ENCODE measurements at places on chromosomes 11 and 22.

DNA sequence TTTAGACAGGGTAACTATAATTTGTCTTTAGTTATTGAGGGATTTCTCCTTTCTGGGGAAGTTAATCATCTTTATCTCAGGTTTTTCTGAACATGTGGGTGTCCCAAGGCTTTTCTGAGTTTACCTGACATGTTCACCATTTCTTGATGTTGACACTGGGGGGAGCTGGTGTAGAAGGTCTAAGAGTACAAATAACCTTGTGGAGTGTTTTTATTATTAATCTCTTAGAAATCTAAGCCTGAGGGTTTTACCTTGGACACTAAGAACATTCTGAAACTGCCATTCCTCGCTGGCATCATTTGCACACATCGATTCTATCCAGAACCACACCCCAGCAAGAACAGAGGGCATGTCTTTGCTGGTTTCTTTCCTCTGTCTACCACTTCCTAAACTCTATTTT is 15.6 kb upstream of the C11orf91 start:
- no peak for DNase-seq

- no peak for DNase-seq
These were observed 16.1 kb downstream of the MGAT3 start for GRCh38 chr22:39472570-39473556.

GRCh38 chr11:74460481-74461154 is 6.7 kb downstream of the KCNE3 start:
- no peak for DNase-seq

DNA sequence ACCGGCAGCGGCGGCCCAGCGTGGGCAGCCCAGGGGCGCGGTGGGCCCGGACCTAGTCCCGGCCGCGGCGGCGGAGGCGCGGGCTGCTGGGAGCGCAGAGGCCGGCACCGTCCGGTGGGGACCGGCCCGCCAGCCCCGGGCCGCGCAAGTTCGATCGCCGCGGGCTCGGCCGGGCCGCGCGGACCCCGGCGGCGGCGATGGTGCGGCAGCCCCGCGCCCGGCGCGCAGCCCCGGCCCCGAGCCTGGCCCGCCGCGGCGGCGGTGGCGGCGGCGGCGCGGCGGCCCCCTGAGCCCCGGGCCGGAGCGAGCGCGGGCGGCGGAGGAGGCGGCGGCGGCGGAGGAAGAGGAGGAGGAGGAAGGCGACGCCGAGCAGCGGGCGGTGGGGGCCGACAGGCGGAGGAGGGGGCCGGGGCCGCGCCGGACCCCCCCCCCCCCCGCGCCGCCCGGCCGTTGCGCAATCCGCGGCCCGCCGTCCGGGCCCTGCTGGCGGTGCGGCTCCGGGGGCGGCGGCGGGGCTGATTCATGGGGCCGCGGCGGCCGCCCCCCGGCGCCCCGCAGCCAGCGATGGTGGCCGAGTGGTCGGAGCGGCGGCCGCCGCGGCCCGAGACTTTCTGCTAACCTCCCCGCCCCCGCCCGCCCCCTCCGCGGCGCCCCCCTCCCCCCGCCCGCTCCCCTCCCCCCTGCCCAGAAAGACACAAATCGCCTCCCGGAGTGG is 1251.9 kb downstream of the BRD1 start:
- DNase-seq, result no peak

GRCh38 chr22:50704510-50705218 is 32.0 kb downstream of the SHANK3 start:
- no peak for DNase-seq

DNA sequence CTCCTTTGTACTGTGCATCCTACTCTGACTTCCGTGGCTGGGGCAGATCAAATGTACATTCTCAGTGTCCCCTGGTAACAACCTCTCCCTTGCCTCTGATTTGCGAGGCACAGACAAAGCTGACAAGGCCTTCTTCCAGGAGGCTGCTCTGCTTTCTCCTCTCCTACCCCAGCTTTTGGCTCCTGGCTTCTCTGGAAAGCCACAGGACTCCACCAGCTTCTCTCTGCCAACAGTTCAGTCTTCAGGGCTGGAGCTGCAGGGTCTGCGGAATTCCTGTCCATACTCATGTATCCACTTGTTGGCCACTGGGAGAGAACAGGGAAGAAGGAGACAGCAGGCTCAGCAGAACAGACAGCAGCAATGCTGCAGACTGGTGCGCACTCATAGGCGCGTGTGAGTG is 44.4 kb downstream of the P4HA3 start:
- no peak for DNase-seq

- no peak for DNase-seq
These were observed 39.4 kb downstream of the ABTB2 start for GRCh38 chr11:34318111-34319037.

DNA sequence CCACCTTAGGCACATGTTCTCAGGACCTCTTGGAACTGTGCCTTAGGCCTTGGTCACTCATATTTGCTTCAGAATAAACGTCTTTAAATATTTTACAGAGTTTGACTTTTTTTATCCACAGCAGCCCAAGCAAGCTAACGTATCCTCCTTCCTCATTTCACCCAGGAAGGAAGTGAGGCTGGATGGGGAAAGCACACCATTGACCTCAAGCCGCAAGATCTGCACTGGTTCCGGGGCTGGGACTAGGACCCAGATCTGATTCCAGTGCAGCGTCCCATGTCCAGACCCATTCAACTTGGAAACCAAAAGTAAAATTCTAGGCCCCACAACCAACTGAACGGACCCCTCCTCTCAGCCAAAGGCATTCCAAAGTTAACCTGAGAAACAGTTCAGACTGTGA is 2.4 kb upstream of the LGALS12 start:
- DNase-seq, result no peak

DNA sequence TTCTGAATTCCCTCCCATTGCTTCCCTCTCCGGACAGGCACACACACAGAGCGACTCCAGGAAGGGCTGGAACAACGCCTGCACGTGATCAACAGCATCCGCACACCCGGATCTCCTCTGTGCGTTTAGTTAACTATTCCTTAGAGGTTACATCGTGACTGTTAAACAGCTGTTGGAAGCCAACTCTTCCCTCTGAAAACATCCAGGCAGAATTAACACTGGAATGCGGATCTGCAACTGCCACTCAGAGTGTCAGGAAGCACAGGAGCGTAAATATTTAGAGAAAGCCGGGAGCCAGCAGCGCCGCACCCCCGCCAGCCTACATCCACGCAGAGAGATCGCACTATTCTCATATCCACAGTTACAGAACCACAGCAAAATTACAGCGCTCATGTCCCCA is 46.2 kb downstream of the SHANK2 start:
- no peak for DNase-seq

DNA sequence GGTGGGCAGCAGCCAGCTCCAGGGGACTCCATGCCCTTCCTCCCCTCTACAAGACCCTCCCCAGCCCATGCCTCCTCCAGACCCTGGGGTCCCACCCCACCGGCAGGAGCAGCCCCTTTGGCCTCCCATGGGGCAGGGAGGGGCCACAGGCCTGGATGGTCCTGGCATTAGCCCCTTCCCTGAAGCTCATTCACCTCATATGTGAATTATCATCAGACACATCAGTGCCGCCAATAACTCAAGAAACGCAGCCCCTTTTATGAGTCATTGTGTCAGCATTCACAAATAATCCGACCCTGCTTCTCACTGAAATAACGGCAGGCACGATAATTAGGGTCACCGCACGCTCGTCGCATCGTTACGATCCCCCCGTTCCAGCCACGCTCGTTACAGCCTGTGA is 124.2 kb downstream of the BRD1 start:
- no peak for DNase-seq

GRCh38 chr11:70820712-70821111 is 422.4 kb downstream of the CTTN start:
- no peak for DNase-seq

- DNase-seq, result no peak
These were observed 19.3 kb downstream of the GTPBP1 start for GRCh38 chr22:38724926-38725571.

GRCh38 chr11:60122414-60123036 is 34.1 kb downstream of the MS4A2 start:
- DNase-seq, result no peak

- DNase-seq, result no peak
These were observed 19.8 kb upstream of the ABCC8 start for GRCh38 chr11:17496406-17496805.

GRCh38 chr11:15969281-15969680 is 387.1 kb downstream of the SOX6 start:
- DNase-seq, result no peak

DNA sequence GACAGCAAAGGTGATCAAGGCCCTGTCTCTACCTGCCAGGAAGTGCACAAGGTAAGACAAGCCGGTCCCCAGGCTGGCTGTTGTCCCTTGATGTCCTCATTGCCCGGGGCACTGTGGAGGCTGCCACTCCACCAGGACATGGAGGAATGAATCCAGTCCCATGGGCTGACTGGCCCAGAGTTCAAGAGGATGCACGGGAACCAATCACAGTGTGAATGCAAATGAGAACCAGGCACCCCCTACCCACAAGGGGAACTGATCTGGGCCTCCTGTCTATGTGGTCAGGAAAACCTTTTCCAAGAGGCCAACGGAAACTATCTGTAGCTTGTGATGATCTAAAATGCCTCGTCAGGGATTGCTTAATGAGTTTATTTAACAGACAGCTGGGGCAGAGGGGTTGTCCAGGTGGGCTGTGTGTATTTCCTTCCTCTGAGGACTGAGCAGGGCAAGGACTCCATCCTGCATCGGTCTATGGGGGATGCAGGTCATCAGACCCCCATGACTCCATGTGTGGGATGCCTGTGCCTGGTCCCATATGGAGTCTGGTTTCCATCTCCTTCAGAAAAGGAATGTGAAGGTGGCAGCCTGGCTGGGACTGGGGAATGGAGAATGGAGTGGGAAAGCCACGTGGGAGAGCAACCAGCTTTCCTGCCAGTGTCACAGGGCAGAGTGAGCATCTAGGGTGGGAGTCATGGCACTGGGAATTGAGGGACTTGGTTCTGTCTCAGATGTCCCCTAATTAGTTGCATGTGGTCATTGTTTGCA is 60.5 kb downstream of the CD82 start:
- DNase-seq, result peak; percentile 2

DNA sequence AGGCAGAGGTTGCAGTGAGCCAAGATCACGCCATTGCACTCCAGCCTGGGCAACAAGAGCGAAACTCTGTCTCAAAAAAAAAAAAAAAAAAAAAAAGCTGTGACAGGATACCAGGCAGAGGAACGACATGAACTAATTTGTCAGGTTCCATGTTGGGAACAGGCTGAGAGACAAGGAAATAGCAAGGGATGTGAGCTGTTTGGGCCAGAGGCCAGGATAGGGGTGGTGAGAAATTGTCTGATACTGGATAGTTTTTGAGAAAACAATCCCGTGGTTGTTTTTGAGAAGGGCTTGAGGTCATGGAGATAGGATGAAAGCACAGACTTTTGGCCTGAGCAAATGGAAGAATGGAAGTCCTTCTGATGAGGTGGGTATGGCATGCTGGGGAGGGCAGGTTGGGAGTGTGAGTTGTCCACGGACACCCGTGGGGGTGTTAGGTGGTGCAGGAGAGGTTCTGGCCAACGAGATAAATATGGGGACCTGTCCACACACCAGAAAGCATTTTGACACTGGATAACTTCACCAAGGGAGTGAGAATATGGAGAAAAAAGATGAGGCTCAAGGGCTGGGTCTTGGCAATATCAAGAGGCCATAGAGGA is 13.7 kb downstream of the PIWIL3 start:
- DNase-seq, result no peak

GRCh38 chr11:73726825-73727224 is 34.0 kb downstream of the RAB6A start:
- no peak for DNase-seq

DNA sequence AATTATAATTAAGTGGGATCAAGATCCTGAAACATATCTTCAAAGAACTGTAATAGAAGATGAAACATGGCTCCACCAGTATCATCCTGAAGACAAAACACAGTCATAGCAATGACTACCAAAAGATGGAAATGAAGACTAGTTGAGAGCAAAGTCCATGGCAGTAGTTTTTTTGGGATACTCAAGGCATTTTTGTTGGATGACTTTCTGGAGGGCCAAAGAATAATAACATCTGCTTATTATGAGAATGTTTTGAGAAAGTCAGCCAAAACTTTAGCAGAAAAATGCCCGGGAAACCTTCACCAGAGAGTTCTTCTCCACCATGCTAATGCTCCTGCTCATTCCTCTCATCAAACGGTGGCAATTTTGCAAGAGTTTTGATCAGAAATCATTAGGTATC is 809.4 kb upstream of the RAG2 start:
- no peak for DNase-seq

GRCh38 chr11:126722956-126723664 is 277.5 kb downstream of the KIRREL3 start:
- no peak for DNase-seq

- no peak for DNase-seq
These were observed 5.6 kb upstream of the GTSE1 start for GRCh38 chr22:46290843-46291785.

- DNase-seq, result no peak
These were observed 31.1 kb downstream of the DKK3 start for GRCh38 chr11:11977206-11977938.

DNA sequence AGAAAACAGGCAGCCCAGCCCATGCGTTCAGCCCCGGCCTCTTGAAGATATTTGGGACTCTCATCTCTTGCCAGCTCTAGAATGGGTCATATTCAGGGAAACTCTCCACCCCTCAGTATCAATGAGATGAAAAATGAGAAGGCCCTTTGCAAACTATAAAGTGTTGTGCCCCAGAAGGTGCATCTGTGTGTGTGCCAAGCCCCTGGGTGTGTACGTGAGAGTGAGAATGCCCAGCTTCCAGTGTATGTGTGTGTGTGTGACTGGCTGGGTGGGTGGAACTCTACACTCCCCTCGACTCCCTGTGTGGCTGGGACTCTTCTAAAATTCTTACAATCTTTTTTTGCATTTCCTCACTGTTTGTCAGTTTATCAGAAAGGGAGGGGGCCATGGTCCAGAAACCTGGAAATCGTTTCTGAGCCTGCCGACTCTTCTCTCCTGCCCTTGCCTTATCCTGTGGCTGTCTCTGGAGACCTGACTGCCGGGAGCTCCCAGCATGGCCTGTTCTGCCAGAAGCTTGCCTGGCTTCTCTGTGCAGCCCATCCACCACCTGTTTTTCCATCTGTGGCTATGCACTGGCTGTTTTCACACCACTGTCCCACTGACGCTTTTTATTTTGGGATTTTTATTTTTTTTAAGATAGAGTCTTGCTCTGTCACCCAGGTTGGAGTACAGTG is 1.2 kb downstream of the P2RY6 start:
- no peak for DNase-seq

GRCh38 chr22:42877158-42877557 is 20.1 kb upstream of the ARFGAP3 start:
- no peak for DNase-seq

DNA sequence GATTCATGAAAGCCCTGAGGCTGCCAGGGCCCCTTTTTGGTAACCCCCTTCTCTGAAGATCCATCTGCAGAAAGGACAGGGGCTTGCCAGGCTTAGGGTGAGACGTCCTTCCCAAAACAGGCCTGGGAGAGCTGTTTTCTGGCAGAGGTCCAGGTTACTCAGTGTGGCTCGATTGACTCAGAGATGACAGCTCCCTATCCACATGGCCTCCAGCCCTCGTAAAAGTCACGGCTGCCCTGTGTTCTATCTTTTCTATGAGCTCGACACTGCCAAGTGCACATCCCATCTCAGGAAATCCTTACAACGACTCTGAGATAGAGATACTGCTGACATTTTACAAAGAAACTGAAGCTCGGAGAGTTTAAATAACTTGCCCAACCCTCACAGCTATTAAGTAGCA is 20.4 kb downstream of the ADAMTS8 start:
- no peak for DNase-seq
